ENCODE measurements at places on chromosomes 1 and 21.
A peak's percentile ranks its signal among the peaks of the same experiment; 100 is the strongest.

- peak overlapping the region; percentile 12 for H3K27ac ChIP-seq
- peaks cover 15% of the 10 kb centered on the region for H3K4me1 ChIP-seq
- no peak for DNase-seq
- no peak overlapping the region for H3K4me3 ChIP-seq
- H3K27me3 ChIP-seq = no peaks in the 10 kb centered on the region
Measured at GRCh38 chr1:36236302-36236701, 12.1 kb downstream of the THRAP3 start.

- DNase-seq = no peak
- no peaks in the 10 kb centered on the region for H3K36me3 ChIP-seq
- no peak overlapping the region for H3K4me3 ChIP-seq
- H3K4me1 ChIP-seq = no peaks in the 10 kb centered on the region
- no peaks in the 10 kb centered on the region for H3K27me3 ChIP-seq
- no peak overlapping the region for H3K27ac ChIP-seq
Measured at GRCh38 chr1:245915841-245916240, 591.2 kb downstream of the SMYD3 start.

DNA sequence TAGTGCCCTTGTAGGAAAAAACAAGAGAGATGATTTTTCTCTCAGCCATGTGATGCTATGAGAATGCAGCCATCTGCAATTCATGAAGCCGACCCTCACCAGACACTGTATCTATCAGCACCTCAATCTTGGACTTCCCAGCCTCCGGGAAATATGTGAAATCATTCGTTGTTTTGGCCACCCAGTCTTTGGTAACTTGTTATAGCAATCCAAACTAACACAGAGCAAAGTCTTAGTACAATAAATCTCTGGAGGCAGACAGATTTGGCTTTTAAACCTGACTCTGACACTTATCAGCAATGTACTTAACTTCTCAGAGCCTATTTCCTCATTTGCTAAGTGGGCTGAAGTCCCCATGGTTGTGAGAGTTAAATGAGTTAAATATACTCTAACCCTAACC lies 5.1 kb upstream of the MED18 start:
- no peaks in the 10 kb centered on the region for H3K27me3 ChIP-seq
- H3K27ac ChIP-seq = no peak overlapping the region
- no peak for DNase-seq
- H3K4me3 ChIP-seq = no peak overlapping the region

- H3K4me1 ChIP-seq = no peaks in the 10 kb centered on the region
- no peak overlapping the region for H3K27ac ChIP-seq
- H3K4me3 ChIP-seq = no peak overlapping the region
- H3K27me3 ChIP-seq = no peaks in the 10 kb centered on the region
Measured at GRCh38 chr1:99292886-99293285, 28.6 kb downstream of the PLPPR4 start.

GRCh38 chr1:194167956-194168640 lies 981.7 kb upstream of the B3GALT2 start:
- no peak overlapping the region for H3K4me3 ChIP-seq
- H3K4me1 ChIP-seq = no peaks in the 10 kb centered on the region
- DNase-seq = no peak
- no peak overlapping the region for H3K27ac ChIP-seq

All from MCF 10A (cell line).